PC-9 (cell line): ENCODE measurements at places on chromosomes 1 and 21.

DNA sequence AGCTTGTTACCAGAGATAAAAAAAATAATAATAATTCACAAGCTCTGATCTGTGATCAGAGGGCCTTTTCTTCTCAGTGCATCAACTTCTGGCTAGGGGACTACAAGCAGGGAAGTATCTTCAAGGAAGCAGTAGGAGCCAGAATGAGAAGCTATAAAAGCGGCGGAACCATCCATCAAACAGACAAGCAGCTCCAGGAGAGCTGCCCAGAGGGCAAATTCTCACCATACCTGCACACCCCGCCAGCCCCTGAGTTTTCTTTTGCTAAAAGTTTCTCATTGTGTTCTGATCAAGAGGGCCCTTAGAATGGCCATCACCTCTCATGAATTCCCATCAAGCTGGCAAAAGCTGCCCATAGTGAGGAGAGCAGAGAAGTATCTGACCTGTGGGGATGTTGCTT, 99.4 kb downstream of the SMYD2 start:
- DNase-seq: peak; percentile 89

DNA sequence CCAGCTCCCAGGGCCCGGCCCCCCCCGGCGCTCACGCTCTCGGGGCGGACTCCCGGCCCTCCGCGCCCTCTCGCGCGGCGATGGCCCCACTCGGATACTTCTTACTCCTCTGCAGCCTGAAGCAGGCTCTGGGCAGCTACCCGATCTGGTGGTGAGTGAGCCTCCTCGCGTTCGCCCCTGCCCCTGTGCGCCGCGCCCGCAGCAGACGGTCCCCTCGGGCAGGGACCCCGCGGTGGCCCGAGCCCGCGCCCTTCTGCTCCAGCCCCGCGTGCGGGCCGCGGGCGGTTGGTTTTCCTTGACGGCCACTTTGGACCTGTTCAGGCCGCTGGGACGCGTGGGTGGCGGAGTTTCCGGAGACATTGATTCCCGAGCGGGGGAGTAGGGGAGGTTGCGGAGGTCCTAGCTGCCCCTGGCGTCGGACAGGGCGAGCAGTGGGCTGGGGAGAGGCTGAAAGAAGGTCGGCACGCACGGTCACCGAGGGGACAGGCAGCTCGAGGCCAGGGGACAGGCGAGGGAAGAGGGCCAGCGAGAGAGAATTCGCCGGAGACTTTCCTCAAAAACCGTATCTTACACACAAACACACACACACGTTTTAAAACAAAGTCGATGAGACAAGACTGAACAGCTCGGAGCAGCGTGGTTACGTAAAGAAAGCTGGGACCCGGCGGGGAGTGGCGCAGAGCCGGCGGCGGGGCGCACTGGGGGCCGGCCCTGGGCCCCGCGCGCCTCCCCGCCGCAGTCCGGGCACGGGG, 427 bp downstream of the WNT3A start:
- DNase-seq: no peak

- DNase-seq: no peak
These were observed 10.9 kb upstream of the NFIA start for GRCh38 chr1:61071205-61072130.

DNA sequence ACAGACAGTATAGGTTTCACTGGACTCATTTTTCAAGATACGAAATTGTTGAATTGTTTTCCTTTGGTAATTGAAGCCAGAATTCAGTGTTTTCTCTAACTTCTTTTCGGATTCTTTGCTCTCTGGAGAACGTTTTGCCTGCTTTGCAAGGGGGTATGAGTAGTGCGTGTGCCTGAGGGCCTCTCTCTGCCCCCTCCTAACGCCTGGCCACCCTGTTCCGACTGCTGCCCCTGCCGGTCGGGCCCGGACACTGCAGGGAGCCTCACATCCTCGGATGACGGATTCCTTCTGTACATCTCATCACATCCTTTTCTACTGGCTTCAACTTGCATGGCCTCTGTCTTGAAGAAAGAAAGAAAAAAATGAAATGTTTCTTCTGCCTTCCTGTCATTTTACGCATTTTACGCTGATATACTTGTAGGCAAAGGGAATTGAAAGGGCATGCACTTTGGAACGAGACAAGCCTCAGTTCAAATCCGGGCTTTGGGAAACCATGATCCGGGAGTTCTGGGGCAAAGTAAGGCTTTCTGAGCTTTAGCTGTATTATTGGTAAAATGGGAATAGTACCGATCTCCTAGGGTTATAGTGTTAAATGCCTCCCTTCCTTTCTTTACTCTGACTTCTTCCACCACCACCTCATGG, 65.1 kb downstream of the DISC1 start:
- DNase-seq: no peak

DNA sequence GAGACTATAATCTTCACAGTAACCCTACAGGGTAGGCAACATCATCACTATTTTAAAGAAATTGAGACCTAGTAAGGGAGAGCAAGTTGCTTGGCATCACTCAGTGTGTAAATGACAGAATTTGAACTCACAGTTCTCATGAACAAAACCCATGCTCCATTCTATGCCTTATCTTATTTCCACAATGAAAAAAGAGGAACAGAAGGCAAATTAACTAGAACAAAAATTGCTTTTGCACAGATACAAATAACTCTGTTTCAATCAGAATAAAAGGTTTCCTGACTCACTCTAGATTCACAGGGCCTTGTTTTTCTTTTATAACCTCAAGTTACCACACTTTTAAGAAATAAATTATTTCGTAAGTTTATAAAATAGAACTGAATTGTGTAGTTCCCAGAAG, 90.1 kb downstream of the UCHL5 start:
- no peak for DNase-seq

DNA sequence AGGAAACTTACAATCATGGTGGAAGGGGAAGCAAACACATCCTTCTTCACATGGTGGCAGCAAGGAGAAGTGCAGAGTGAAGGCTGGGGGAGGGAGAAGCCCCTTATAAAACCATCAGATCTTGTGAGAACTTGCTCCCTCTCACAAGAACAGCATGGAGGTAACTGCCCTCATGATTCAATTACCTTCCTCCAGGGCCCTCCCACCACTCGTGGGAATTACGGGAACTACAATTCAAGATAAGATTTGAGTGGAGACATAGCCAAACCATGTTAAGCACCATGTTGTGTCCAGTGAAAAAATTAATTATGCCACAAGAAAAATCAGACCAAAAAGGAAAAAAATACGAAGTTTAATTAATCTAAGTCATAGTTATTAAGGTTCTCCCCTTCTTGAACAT, 109.5 kb downstream of the CLDN17 start:
- DNase-seq: no peak

GRCh38 chr1:15858069-15858670, 10.7 kb downstream of the SPEN start:
- no peak for DNase-seq
